Hepatocyte (in vitro differentiated cells): ENCODE measurements at places on chromosomes 16 and 17. TPM values are rescaled to one million over a fixed set of nuclear protein-coding genes. Genes with fewer than 3 reads are reported as not detected.

Gene CEMP1
- total RNA-seq, result not detected in 2 replicates

- H3K27ac ChIP-seq, result no peak overlapping the region
- no peaks in the 10 kb centered on the region for H3K27me3 ChIP-seq
- no peaks in the 10 kb centered on the region for H3K36me3 ChIP-seq
- no peak overlapping the region for H3K4me3 ChIP-seq
- DNase-seq, result no peak
- H3K4me1 ChIP-seq, result no peaks in the 10 kb centered on the region
These were observed 6.7 kb upstream of the MAP2K6 start for GRCh38 chr17:69407759-69408158.

- no peaks in the 10 kb centered on the region for H3K27me3 ChIP-seq
- peak overlapping the region; percentile 100 for H3K27ac ChIP-seq
- peak; percentile 81 for DNase-seq
- no peaks in the 10 kb centered on the region for H3K36me3 ChIP-seq
- H3K4me3 ChIP-seq, result peak overlapping the region; percentile 80
These were observed 630 bp downstream of the ESRP2 start for GRCh38 chr16:68235108-68235886.

- H3K27me3 ChIP-seq, result no peaks in the 10 kb centered on the region
- no peaks in the 10 kb centered on the region for H3K4me1 ChIP-seq
- H3K36me3 ChIP-seq, result no peaks in the 10 kb centered on the region
These were observed 50.8 kb upstream of the ENDOV start for GRCh38 chr17:80364091-80364691.

GRCh38 chr16:79265196-79265595 is 335.3 kb downstream of the MAF start:
- no peak overlapping the region for H3K27ac ChIP-seq
- H3K4me1 ChIP-seq, result no peaks in the 10 kb centered on the region
- no peak overlapping the region for H3K4me3 ChIP-seq
- DNase-seq, result no peak
- no peaks in the 10 kb centered on the region for H3K27me3 ChIP-seq

DNA sequence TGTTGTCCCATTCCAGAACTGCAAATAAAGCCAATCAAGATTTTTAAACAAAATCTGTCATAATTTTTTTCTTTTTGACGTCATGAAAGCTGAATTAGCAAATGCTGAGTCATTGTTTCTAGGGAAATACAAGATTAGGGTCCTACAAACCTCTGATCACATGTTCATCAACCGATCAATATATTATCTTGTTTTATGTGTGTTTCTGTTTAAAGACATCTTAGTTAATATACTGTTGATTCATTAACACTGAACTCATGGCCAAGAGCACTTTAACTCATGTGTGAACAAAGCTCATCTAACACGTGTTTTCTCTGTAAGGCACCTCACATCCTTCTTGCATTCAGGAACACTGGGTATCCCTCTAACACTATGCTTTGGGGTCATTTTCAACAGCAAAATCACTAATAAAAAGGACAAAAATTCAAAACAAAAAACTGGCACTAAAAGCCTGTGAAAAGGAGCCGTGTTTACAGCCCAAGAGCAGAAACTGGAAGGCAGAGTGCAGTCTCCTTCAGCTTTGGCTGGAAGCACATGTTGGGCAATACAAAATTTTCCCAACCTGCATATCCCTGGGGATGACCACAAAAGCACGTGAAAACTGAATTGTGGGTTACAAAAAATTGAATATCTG is 102.5 kb downstream of the PARN start:
- peak overlapping the region; percentile 46 for H3K27ac ChIP-seq
- DNase-seq, result no peak
- H3K4me3 ChIP-seq, result no peak overlapping the region
- H3K4me1 ChIP-seq, result peaks cover 4% of the 10 kb centered on the region
- H3K36me3 ChIP-seq, result no peaks in the 10 kb centered on the region

DNA sequence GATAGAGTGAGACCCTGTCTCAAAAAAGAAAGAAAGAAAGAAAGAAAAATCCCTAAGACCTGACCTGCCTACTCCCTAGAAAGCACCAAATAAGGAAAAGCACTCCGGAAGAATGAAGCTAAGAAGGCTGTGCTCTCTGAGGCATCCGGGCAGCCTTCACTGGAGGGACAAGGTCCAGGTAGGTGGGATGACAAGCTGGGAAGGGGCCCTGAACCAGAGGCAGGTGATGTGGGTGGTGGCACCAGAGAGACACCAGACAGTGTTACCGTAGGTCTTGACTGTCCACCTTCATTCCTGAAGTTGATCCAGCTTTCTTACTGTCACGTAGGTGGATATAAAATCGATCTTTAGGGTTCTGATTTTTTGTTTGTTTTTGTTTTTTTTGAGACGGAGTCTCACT is 26.3 kb downstream of the SMTNL2 start:
- no peaks in the 10 kb centered on the region for H3K36me3 ChIP-seq
- H3K27ac ChIP-seq, result peak overlapping the region; percentile 89

- H3K27me3 ChIP-seq, result peaks cover 24% of the 10 kb centered on the region
- peak overlapping the region; percentile 37 for H3K27ac ChIP-seq
- peak; percentile 73 for DNase-seq
- H3K4me1 ChIP-seq, result peaks cover 11% of the 10 kb centered on the region
- no peaks in the 10 kb centered on the region for H3K36me3 ChIP-seq
These were observed 6.3 kb upstream of the MMP28 start for GRCh38 chr17:35801583-35802224.
